ENCODE measurements at places on chromosomes 12 and 14.

- DNase-seq = no peak
Measured at GRCh38 chr12:92457458-92458180, 245.2 kb upstream of the PLEKHG7 start.

- no peak for DNase-seq
Measured at GRCh38 chr12:123265851-123266678, 5.6 kb downstream of the CDK2AP1 start.

DNA sequence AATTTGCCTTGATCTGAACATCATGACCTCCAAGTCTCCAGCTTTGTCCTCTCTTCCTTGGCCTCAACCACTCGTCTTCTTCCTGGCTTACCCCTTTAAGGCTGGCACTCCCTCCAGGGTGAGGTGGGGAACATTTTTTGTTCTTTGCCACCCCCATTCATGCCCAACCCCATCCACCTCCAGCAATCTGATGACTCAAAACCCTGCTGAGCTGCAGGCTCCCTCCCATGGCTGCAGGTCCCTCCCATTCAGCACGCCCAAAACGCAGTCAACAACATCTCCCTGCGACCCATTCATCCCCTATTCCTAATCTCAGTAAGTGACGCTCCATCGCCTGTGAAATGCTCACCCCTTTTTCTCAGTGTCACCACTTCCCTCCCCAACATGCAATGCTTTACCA is 138.8 kb upstream of the PRMT8 start:
- no peak for DNase-seq

DNA sequence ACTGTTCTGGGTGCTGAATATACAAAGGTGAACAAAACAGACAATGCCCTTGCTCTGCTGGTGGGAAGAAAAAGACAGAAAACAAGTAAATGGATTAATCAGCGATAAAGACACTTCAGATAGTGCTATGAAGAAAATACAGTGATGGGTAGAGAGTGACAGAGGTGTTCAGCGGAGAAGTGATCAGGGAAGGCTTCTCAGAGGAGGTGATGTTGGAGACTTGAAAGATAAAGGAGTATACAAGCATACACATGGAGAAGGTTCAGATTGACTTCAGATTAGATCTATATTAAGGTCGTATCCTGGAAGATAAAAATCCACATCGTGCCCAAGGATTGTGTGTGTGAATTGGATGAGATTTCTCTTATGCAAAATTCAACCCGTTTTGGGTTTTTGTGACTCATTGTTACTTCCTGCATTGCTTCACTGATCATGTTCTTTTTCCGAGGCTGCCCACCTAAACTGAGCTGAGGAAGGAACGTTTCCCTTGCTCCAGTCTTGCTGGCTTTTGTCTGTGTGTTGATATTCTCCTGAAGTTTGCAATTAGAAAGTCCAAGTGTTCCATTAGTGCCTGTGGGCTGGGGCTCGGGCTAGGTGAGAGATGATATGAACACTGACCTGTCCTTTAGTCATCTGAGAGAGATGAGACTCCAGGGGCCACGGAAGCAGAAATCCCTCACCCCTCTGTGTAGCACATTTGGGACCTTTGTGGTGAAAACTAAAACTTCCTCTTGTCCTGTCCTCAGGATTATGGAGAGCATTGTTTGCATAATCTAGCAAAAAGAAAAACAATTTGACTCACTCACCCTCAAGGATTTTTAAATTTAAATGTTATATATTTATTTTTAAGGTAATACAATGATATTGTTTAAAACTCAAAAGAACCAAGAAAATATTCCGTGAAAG is 27.6 kb downstream of the PLXNC1 start:
- DNase-seq = no peak

DNA sequence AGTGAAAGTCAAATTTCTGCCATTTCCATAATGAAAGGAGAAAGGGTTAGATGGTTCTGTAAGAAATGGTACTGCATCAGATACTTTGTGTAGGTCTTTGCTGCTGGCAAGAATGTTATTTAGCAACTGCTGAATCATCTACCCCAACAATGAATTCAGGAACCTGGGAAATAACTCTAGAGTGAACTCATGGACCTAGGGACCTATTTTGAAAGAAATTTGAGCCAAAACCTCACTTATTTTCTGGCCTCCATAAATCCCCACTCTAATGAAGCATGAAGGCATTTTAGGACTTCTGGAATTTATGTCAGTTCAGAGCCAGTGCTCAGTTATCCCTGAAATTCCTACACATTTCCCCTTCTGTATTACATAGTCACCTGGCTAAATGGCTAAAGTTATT is 50.9 kb upstream of the CPNE8 start:
- no peak for DNase-seq

- DNase-seq = no peak
Measured at GRCh38 chr12:131035245-131035681, 81.6 kb downstream of the ADGRD1 start.

GRCh38 chr14:64115401-64115800 is 178.8 kb downstream of the ESR2 start:
- no peak for DNase-seq

GRCh38 chr12:57483466-57483865 is 3.8 kb upstream of the ARHGAP9 start:
- no peak for DNase-seq

All from stimulated activated CD4-positive, alpha-beta T cell treated with anti-CD3 and anti-CD28 coated beads, Interleukin-4, amount 100 ng/mL, for 24 hours (primary cell).